Left renal pelvis (tissue), 4 donors: ENCODE measurements at places on chromosomes 5 and 9. TPM values are rescaled to one million over a fixed set of nuclear protein-coding genes. Genes with fewer than 3 reads are reported as not detected.
A peak's percentile ranks its signal among the peaks of the same experiment; 100 is the strongest.

- DNase-seq: peak; percentile 36
Measured at GRCh38 chr5:4511996-4512656, 628.0 kb upstream of the ADAMTS16 start.

DNA sequence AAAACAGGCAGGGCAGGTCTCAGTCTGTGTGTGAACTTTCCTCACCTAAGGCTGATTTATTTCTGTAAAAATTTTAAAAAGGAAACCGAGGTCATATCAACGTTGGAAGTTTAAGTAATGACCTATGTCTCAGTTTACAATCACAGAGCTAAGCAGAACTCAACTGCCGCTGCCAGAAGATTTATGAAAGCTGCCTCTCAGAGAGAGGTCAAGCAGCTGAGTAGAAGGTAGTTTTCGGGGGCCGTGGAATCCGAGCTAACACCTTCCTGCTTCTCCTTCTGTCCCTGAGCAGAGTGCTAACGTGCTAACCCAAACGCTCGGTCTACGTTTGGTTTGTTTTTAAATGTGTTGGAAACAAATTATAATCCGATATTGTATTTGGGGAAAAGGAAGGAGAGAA, 11.1 kb downstream of the TTF1 start:
- no peak for DNase-seq

GRCh38 chr9:135340143-135340655, 139.4 kb upstream of the PPP1R26 start:
- DNase-seq: no peak

- DNase-seq: no peak
Measured at GRCh38 chr9:37442556-37442955, 20.1 kb downstream of the GRHPR start.

DNA sequence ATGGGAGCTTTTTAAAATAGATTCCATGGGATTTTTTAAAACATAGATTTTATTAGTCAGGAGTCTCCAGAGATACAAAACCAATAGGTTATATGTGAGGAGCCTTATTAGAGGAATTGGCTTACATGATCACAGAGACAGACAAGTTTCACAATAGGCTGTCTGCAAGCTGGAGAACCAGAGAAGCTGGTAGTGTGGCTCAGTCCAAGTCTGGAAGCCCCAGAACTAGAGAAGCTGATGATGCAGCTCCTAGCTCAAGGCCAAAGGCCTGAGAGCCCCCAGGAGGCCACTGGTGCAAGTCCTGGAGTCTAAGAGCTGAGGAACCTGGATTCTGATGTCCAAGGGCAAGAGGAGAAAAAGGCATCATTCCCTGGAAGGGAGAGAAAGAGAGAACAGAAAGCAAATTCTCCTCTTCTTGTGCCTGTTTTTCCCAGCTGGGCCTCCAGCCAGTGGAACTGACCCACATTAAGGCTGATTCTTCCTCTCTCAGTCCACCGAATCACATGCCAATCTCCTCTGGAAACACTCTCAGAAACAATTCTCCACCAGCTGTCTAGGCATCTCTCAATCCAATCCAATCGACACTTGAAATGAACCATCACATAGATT, 59.3 kb downstream of the AHRR start:
- no peak for DNase-seq

GRCh38 chr5:137016783-137017324, 482.3 kb downstream of the SPOCK1 start:
- no peak for DNase-seq

DNA sequence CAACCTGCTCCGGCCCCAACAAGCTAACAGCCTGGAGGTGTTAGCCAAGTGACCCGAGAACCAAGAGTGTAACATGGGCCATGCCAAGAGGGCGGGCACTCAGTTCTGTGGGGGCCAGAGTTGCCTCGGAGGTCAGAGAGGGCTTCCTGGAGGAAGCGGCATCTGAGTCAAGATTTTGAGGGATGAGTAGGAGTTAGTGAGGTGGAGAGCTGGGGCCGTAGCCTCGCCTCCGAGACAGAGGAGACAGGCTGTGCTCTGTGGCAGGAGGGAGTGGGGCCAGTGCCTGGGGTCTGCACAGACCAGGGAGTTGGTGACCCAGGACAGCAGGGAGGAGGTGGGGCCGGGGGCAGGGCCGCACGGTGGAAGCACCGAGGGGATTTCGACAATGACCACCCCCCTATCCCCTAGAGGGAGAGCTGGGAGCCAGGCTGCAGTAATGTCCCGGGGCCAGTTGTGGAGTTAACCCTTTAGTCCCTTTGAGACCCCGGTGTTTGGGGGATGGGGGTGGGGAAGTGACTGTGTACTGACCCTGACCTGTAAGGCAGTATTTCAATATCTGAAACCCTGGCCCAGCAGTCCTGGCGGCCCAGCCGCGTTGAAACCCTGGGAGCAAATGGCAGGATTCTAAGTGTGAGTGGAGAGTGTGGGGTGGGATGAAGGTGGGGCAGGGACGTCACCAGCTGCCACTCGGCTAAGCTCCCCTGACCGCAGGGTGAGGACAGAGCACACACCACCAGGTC, 148.7 kb upstream of the COL5A1 start:
- DNase-seq: no peak

DNA sequence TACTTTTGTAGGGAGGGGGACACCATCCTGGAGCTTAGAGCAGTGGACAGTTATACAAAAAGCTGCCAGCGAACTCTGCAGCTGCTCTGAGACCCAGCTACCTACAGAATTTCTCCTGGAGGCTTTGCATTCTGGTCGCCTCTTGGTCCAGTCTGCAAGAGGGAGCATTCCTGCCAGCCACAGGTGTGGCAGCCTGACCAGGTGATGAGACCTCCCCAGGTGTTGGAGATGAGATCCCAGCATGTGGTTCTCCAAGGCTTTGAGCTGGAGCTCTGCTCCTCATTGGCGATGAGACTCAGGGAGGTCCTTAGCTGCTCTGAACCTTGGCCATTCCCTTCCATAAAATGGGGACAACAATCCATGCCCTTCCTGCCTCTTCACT, 69.3 kb downstream of the RGS3 start:
- DNase-seq: no peak

GRCh38 chr9:70112981-70113380, 69.3 kb downstream of the MAMDC2 start:
- no peak for DNase-seq

DNA sequence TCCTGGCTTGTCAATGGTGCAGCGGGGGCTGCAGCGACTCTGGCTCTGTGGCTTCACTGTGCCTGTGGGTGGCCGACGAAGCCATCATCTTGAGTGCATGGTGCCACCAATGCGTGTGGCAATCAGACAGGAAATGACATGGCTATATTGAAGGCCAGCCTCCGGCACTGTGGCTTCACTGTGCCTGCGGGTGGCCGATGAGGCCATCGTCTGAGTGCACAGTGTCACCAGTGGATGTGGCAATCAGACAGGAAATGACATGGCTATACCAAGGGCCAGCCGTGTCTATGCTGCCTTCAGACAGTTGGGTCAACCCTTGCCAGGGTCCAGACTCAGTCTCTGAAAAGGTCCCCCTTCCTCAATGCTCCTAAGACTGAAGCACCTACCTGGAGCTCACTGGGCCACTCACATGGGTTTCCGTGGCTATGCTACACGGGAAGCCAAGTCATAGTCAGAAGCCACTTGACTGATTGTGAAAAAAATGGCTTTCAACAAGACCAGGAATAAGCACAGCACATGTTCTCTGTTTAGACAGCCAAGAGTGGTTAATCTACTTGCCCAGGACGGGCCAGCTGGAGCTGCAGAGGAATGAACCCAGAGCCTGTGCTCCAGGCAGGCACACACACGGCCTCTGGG, 67.5 kb upstream of the S1PR3 start:
- DNase-seq: no peak

GRCh38 chr9:72586388-72587130, 65.2 kb downstream of the TMC1 start:
- no peak for DNase-seq

- DNase-seq: no peak
Measured at GRCh38 chr5:106873568-106873967, 797.2 kb downstream of the EFNA5 start.

DNA sequence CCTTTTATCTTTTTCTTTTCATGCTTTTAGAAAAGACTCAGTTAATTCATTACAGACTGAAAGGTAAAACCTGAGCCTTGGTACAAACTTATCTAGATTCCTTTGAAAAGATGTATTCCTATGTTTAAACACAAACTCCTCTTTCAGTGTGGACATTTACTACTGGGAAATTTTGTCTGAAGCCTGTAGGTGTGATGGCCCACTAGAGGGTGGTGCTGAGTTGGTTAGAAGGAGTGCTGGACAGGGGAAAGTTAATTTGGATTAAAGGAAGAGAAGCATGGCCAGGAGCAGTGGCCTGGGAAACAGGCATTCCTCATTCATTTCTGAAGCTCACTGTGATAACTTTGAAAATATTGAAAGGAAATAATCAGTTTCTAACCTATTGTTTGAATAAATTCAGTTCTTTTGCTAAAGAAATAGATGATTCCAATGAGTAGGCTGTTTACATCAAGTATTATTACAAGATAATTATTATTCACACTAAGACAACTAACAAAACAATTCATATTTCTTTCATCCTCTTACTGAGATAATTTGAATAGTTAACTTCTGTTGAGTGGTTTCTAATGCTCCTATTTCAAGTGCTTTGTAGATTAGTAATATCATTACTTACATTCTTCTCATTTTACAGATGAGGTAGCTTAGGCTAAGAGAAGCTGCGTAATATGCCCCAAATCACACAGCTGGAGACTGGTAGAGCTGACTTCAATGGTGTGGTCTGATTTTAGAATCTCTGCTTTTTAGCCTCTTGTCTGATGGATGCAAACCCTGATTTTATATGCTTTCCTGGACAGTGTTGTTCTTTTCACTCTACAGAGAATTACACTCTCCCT, 150.9 kb downstream of the ADGRV1 start:
- peak; percentile 5 for DNase-seq

- no peak for DNase-seq
Measured at GRCh38 chr9:18666348-18666747, 192.4 kb downstream of the ADAMTSL1 start.

Gene BASP1
- 56.7 TPM for polyA plus RNA-seq

Gene GABRA1
- polyA plus RNA-seq: not detected

Gene PRLR
- 37.2 TPM for polyA plus RNA-seq

Gene SLC45A2
- 1.1 TPM for polyA plus RNA-seq

Gene SPATA31C1
- 0.63 TPM for polyA plus RNA-seq

Gene FAM151B
- polyA plus RNA-seq: 3.0 TPM

Gene PDE8B
- polyA plus RNA-seq: 3.2 TPM

Gene TICAM2
- 2.5 TPM for polyA plus RNA-seq

Gene PHF2
- polyA plus RNA-seq: 42.7 TPM

Gene MELK
- 21.0 TPM for polyA plus RNA-seq

Gene ANKRD33B
- polyA plus RNA-seq: 5.5 TPM

Gene CACFD1
- polyA plus RNA-seq: 36.6 TPM
